ENCODE measurements at places on chromosomes 3 and 15. TPM values are rescaled to one million over a fixed set of nuclear protein-coding genes. Genes with fewer than 3 reads are reported as not detected.

Gene PATL2
- total RNA-seq, result under 0.01 TPM

Gene IL16
- under 0.01 TPM for total RNA-seq

Gene BCHE
- 36.5 TPM for total RNA-seq

Gene C3orf85
- total RNA-seq, result not detected

Gene ACSBG1
- not detected for total RNA-seq

Gene ITGB5
- total RNA-seq, result 88.3 TPM

Gene HYAL1
- total RNA-seq, result 0.65 TPM

Gene FETUB
- total RNA-seq, result not detected
